ENCODE measurements at places on chromosomes 2 and 18.
A peak's percentile ranks its signal among the peaks of the same experiment; 100 is the strongest.

DNA sequence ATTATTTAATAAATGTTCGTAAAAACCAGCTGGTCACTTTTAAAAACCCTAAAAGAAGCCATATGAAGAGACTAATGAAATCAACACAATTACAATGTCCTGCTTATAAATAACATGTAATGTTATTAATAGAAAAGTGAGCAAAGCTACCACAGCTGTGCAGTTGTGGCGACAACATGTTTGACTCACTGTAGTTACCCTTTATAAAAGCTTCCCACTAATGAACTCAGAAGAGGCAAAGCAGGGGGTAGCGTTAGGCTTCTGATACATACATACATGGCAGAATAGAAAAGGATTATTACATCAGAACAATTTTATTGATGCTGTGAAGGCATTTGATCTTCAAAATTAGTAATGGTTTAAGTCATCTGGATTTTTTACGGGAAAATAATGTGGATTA, 219.7 kb downstream of the SLC4A10 start:
- no peak for DNase-seq

DNA sequence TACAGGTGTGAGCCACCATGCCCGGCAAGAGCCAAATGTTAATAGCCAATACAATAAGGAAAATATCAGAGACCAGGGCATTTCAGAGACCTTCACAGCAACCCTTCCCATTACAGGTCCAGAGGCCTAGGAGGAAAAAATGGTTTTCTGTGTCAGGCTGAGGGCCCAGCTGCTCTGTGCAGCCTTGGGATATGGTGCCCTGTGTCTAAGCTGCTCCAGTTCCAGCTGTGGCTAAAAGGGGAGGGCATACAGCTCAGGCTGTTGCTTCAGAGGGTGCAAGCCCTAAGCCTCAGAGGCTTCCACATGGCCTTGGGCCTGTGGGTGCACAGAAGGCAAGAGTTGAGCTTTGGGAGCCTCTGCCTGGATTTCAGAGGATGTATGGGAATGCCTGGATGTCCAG, 20.1 kb upstream of the CCDC195 start:
- DNase-seq, result no peak

DNA sequence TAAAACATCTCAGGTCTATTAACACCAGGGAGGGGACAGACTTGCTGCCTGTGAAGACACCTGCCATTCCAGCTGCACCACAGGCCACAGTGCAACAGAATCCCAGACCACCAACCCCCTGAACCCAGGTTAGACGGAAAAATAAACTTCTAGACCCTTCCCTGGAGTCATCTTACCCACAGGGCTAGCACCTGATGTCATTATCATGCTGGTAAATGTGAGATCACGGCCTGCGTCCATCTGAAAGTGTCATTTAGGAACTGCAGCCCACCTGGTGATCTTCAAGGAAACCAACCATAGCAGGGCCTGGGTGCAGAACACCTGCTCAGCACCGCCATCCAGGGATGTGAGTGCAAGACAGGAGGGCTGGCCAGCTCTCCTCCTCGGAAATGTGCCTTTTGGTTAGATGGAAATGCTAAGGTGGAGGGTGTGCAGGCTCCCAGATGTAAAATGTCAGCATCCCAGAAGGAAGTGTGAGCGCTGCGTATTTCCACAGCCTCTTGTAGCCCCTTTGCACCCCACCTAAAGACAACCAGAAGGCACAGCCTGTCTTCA, 80.8 kb downstream of the PTGR3 start:
- no peak for DNase-seq

DNA sequence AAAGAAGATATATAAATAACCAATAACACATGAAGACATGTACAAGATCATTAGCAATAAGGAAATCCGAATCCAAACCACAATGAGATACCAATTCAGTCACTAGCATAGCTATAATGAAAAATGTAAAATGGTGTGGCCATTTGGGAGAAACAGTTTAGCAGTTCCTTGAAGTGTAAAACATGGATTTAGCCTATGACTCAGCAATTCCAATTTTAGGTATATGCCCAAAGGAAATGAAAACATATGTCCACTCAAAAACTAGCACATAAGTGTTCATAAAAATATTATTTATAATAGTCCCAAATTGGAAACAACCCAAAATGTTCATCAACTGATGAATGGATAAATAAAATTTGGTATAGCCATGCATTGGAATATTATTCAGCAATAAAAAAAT, 165.5 kb upstream of the CRIM1 start:
- no peak for DNase-seq

DNA sequence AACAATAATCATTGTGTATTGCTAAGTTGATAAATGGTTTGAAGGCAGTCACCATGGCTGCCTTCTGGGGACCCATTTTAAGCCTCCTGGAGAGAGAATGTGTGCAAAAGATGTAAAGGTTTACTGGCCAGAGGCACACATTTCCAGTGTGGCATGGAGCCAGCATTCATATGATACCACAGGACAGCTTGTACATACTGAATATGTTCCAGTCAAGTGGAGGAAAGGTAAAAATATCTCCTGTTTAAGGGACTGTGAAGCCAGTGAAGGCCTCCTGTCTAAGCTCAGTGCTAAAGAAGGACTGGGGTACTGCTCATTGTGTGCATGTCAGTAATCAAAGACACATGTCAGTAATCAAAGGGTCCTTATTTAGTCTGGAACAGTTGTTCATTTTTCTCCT, 119.2 kb downstream of the BABAM2 start:
- DNase-seq, result no peak

DNA sequence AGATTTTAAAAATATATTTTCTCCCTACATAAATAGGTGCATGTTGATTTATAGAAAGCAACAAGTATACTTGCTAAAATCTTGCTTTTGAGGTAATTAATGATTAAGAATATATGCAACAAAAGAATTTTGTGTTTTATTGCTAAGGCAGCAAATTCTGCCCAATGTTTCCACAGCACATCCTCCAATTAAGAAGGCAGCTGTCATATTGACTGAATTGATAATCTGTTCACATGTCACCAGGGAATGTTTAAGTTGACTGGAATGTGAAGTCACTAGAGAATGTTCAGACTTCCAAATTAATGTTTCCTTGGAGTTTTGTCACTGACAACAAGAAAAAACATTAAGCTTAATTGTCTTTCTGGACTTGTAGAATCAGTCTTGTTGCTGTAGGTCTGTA, 1602.7 kb upstream of the SLC39A10 start:
- no peak for DNase-seq

GRCh38 chr2:127807678-127808353, 3.2 kb downstream of the WDR33 start:
- no peak for DNase-seq

- no peak for DNase-seq
Measured at GRCh38 chr2:236731767-236732580, 162.3 kb downstream of the ACKR3 start.

DNA sequence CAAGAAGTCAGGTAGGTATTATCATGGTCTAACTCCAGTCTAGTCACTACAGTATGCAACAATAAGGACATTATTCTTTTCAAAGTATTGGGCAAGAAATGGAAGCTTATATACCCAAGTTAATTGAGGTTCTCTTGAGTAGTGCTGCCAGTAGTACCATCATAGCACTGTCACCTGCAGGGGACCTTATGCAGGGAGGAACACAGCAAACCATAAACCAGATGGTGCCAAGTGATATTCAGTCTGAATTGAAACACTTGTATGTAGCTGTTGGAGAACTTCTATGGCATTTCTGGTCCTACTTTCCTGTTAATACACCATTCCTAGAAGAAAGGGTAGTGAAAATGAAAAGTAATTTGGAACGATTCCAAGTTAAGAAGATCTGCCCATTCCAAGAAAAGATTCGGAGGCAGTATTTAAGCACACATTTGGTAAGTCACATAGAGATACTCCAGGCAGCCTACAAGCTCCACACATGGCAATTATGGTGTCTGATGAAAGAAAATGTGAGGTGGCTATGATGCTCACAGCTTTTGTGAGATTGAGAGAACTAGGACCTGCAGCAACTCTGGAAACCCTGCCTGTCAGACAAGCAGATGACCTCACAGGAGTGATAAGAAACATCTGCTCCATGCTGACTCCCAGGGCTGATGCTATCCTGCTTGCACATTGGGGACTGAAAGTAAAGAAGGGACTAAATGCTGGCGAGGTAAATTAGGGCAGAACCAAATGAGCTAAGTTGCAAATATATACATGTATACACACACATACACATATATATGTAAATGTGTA, 174.7 kb downstream of the MC4R start:
- no peak for DNase-seq

- DNase-seq, result no peak
Measured at GRCh38 chr2:230842473-230842872, 22.3 kb upstream of the ITM2C start.

GRCh38 chr2:28801726-28802125, 8.9 kb upstream of the SPDYA start:
- no peak for DNase-seq

DNA sequence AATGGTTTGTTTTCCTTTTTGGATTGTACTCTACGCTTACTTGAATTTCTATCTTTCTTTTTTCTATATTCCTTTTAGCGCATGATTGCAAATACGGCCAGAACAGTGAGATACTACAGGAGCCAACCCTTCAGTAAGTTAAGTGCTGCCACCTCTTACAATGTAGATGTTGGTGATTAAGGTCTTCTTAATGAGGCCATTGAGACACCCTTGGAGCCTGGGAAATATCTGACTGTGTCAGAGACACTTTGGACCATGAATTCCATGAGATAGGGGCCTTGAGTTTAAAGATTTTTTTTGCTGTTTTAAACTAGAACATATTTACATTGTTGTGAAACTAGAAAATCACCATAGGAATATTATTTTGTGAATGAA, 27.1 kb upstream of the MAP3K20 start:
- DNase-seq, result no peak

DNA sequence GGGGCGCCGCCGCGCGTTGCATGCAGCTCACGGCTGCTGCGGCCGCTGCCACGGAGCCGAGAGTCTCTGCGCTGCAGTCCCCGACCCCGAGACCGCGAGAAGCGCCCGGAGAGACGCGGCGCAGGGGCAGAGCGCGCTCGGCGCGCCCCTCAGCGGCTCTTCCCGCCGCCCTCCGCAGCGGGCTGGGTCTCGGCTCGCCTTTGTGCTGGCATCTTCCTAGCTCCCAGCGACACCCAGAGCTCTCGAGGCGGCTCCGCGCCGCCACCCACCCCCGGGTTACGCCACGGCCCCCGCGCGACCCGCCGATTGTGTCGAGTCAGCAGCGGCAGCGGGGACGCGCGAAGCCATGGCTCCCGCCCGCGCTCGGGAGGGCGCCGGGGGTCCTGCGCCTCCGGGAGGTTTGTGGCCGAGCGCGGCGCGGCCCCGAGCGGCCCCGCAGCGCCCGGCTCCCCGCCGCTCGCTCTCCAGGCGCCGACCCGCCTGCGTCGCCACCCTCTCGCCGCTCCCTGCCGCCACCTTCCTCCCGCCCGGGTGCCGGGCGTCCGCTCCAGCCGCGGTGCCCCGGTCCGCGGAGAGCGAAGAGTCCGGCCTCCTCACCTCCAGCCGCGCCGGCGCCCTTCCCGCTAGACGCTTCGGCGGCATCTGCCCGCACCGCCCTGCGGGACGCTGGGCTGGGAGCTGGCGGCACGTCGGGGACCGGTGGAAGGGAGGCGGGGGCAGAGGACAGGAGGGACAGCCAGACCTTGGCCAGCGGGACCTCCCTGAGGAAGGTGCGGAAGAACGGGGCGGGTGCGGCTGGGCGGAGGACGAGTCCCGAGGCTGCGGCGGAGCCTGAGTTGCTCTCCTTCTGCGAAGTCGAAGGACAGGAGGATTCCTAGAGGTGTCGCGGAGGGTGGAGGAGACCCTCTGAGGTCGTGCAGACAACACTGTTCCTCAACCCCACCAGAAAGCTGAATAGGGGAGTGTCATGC, 46.3 kb upstream of the CCDC150 start:
- DNase-seq, result peak; percentile 38

DNA sequence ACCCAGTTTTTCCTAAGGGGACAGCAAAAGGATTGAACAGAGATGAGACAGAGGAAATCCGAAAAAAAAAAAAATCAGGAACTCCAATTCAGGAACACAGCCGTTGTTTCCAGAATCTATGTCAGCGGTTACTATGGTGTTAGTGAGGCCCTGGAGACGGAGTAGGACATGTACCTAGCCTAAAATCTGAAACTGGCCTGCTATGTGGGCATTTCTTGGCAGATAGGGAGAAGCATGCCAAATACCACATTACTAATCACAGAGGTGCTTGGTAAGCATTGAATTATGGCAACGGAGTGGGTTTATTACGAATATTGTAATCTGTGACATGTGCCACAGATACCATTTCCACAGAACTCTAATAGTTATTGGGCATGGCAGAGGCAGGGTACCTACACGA, 530.6 kb downstream of the CCDC85A start:
- no peak for DNase-seq

DNA sequence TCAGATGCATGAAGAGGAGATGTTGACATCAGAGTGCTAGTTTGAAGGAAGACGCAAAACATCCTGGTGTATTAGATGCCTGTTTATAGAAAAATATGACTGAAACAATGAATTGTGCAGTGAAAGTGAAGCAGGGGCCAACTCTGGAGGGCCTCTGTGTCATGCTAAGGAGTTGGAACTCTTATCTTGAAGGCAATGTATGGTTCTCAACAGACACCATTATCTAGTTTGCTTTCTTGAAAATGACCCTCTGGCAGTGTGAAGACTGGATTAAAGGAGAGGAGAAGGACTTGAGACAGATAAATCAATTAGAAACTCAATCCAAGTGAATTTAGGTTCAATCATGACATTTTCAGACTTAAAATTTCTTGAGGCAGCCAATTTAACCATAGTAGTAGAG, 63.1 kb downstream of the ITGA4 start:
- DNase-seq, result no peak

GRCh38 chr18:79826966-79827365, 29.2 kb downstream of the KCNG2 start:
- DNase-seq, result peak; percentile 50

- DNase-seq, result no peak
Measured at GRCh38 chr2:25131567-25132298, 36.6 kb downstream of the POMC start.

DNA sequence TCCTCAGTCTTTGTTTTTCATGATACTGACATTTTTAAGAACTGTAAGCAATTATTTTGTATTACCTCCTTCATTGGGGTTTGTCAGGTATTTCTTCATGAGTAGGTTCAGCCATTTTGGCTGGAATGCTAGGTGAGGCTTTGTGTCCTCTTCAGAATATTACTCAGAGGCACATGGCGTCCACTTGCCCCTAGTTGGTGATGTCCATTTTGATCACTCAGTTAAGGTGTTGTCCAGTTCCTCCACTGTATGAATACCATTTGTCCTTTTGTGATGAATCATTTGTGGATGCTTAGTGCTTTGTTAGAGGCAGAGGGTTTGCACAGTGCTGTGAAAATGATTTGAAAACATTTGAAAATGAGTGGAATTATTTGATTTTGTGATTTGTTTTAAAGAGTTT, 4.7 kb downstream of the IL1RL2 start:
- no peak for DNase-seq

GRCh38 chr2:71922091-71922490, 225.6 kb downstream of the CYP26B1 start:
- no peak for DNase-seq

GRCh38 chr2:25372405-25373268, 30.9 kb upstream of the DNMT3A start:
- DNase-seq, result no peak
